MM.1S (cell line): ENCODE measurements at places on chromosomes 11 and 22.

- H3K27me3 ChIP-seq = peaks cover 17% of the 10 kb centered on the region
- no peak for DNase-seq
- H3K4me3 ChIP-seq = no peak within 1 kb of the TSS
Observed at GRCh38 chr11:1946812-1947484, at the start of gene MRPL23. Gene MRPL23 (plus strand): TSS chr11:1947332. CDS start chr11:1947363, 31 bp downstream.

- DNase-seq = peak; percentile 71
- no peak overlapping the region for H3K27ac ChIP-seq
- H3K27me3 ChIP-seq = peaks cover 6% of the 10 kb centered on the region; the same call in 1 of the 2 replicates
- no peak overlapping the region for H3K4me3 ChIP-seq
- peaks cover 13% of the 10 kb centered on the region for H3K4me1 ChIP-seq
Observed at GRCh38 chr11:67382276-67383136, 9.1 kb upstream of the CLCF1 start.

DNA sequence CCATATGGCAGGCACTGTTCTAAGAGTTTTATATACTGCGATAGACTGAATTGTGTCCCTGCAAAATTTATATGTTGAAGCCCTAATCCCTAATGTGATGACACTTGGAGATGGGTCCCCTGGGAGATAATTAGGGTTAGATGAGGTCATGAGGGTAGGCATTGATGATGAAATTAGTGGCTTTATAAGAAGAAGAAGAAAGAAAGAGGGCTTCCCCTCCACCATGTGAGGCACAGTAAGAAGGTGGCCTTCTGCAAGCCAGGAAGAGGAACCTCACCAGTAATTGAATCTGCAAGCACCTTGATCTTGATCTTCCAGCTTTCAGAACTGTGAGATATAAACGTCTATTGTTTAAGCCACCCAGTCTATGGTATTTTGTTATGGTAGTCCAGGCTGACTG lies 46.6 kb upstream of the TENM4 start:
- no peaks in the 10 kb centered on the region for H3K27me3 ChIP-seq
- H3K4me3 ChIP-seq = no peak overlapping the region
- peaks cover 34% of the 10 kb centered on the region for H3K4me1 ChIP-seq
- no peaks in the 10 kb centered on the region for H3K36me3 ChIP-seq
- DNase-seq = no peak

DNA sequence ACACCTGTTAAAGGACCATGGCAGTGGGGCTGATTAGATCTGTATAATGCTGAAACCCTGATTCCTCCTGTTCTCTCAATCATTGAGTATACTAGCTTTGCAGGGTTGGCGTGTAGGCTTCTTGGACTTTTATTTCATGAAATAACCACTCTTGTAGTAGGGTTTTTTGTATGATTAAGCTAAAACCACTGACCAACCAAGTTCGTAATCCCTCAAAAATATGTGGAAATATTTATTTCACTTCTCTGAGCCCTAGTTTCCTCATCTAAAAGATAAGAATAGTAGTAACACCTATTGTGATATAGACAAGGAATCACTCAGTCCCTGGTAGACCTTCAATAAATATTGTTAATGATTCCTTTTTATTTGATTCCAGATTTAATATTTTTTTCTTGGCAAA lies 4.2 kb downstream of the API5 start:
- H3K4me3 ChIP-seq = no peak overlapping the region
- H3K4me1 ChIP-seq = peaks cover 33% of the 10 kb centered on the region
- no peak overlapping the region for H3K27ac ChIP-seq
- no peaks in the 10 kb centered on the region for H3K27me3 ChIP-seq
- no peak for DNase-seq

GRCh38 chr11:64031001-64031400 lies 4.7 kb upstream of the FLRT1 start:
- DNase-seq = no peak
- H3K36me3 ChIP-seq = no peaks in the 10 kb centered on the region
- no peak overlapping the region for H3K27ac ChIP-seq
- peaks cover 9% of the 10 kb centered on the region for H3K27me3 ChIP-seq
- H3K4me3 ChIP-seq = no peak overlapping the region

DNA sequence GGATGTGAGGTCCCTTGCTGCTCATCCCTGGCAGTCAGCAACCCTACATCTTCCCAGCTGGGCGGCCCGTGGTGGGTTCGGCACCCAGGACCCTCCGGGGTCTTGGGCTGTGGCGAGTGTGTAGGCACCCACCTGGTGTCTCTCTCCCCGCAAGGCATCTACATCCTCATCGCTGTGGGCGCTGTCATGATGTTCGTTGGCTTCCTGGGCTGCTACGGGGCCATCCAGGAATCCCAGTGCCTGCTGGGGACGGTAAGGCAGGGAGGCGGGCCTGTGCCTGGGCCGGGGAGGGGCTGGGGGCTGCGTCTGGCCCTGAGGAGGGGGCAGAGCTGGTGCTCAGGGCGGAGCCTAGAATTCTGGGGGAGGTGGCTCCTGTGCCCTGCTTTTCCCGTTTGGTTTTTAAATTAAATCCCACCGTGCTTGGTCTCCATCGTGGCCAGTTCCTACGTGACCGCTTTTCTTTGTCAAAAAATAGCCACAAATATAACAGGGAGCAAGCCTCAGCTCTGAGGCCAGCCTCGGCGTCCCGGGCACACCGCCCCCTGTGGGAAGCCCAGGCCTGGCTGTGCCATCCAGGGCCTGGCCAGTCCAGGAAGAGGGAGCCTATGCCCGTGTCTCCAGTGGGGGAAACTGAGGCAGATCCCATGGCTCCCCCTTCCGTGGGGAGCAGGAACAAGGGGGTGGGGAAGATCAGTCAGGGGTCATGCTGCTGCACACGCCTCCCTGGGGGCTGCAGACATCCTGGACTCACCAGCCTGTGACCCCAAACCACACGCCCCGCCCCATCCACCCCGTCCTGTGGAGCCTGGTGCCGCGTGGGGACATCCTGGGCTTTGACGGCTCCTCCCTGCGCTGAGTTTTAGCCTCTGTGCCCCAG lies 6.4 kb upstream of the TSSC4 start:
- no peak for DNase-seq
- no peak overlapping the region for H3K4me3 ChIP-seq
- no peaks in the 10 kb centered on the region for H3K36me3 ChIP-seq
- H3K4me1 ChIP-seq = 0 out of 2 replicates have a peak, but pooled peaks cover 2% of the 10 kb centered on the region
- H3K27me3 ChIP-seq = peaks cover 23% of the 10 kb centered on the region

DNA sequence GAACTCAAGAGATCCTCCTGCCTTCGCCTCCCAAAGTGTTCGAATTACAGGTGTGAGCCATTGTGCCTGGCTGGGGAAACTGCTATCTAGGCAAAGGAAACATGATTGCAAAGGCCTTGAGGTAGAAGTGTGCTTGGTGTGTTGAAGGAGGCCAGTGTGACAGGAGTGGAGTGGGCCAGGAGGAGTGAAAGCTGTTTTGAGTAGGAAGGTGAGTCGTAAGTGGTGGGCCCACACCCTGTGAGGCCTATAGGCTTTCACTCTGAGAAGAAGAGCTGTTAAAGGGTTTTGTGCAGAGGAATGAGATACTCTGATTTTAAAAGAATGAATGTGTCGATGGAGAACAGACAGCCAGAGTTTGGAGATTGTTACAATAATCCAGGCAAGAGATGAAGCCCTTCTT lies 43.4 kb downstream of the WEE1 start:
- no peak overlapping the region for H3K4me3 ChIP-seq
- H3K27me3 ChIP-seq = no peaks in the 10 kb centered on the region
- H3K27ac ChIP-seq = no peak overlapping the region

DNA sequence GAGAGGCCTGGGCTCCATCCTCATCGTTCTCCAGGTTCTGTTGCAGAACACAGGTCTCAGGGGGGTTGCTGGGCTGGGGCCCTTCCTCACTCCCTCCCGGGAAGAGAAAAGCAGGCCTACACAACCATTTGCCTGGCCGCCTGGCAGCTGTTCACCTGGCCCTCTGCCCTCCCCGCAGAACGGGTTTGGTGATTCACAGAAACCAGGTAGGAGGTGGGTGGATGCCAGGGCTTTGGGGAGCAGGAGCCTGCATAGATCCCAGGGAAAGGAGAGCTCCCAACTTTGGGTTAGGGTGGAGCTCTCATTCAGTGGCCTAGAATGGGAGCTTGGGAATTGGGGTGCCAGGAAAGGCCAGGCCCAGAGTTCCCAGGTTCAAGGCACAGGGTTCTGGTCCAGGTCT lies 995 bp downstream of the TMEM134 start:
- H3K27me3 ChIP-seq = no peaks in the 10 kb centered on the region; the same call in 1 of the 2 replicates
- H3K4me1 ChIP-seq = peaks cover 12% of the 10 kb centered on the region
- H3K27ac ChIP-seq = no peak overlapping the region
- no peak for DNase-seq
- H3K36me3 ChIP-seq = no peaks in the 10 kb centered on the region
- peak overlapping the region; percentile 90 for H3K4me3 ChIP-seq

DNA sequence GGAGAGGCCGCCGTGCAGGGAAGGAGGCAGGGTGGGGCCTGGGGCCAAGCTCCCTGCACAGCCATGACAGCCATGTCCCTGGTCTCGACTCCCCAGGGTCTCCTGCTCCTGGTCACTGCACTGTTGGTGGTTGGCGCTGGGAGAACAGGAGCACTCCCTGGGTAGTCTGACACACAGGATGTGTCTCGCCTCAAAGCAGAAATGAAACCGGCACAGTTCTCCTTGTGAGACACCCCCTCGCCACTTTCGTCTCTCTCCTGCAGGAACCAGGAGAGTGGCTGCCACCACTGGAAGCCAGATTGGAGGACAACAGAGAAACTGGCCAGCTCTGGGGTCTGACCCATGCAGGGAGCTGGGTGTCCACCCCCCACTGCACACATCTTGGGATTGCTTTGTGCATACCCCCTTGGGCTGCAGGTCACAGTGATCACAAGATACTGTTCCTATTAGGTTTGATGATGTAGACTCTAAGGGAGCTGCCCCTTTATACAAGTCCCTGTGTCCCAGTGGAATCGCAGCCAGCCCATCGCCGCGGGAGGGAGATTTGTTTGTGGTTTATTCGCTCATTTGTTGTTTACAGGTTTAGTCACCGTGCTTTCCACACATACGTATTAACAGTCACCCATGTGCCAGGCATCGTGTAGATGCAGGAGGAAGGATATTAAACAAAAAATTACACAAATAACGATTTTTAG lies 27.0 kb upstream of the YWHAH start:
- H3K27me3 ChIP-seq = no peaks in the 10 kb centered on the region
- no peak for DNase-seq
- H3K27ac ChIP-seq = no peak overlapping the region
- H3K4me3 ChIP-seq = peak overlapping the region; percentile 16; the same call in 1 of the 2 replicates
- peaks cover 10% of the 10 kb centered on the region; the same call in 1 of the 2 replicates for H3K4me1 ChIP-seq

GRCh38 chr11:132357811-132358572 lies 987.6 kb downstream of the NTM start:
- H3K4me1 ChIP-seq = peaks cover 59% of the 10 kb centered on the region
- no peaks in the 10 kb centered on the region for H3K27me3 ChIP-seq
- H3K4me3 ChIP-seq = peak overlapping the region; percentile 44
- H3K36me3 ChIP-seq = no peaks in the 10 kb centered on the region
- DNase-seq = peak; percentile 95

DNA sequence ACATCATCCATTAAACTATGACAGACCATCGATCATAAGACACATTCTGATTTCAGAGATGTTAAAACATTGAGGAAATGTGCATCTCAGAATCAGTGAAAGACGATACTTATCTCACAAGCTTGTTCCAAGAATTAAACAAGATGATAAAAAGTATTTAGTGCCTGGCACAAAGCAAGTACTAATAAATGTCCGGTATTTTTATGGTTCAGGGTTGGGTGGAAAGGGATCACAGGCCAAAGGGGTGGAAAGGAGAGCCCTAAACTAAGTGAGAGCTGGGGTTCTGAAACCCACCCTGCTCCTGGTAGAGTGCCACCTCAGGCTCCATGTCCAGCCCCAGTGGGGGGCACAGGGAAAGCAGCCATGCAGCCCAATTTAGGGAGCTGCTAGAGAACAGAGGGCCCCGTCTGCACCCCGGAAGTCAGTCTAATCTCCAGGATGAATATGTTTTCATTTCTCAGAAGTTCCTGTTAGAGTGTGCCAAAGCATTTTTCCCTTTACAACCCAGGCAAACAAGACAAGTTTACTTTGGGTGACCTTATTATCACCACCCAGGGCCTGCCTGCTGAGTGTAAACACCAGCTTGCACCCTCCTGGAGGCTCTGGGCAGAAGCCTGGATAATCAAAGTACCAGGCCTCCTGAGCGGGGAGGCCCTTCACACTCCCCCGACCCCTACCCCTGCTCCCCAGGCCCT lies 3.8 kb upstream of the CREB3L1 start:
- DNase-seq = no peak
- H3K27me3 ChIP-seq = peaks cover 15% of the 10 kb centered on the region
- no peak overlapping the region for H3K27ac ChIP-seq
- no peaks in the 10 kb centered on the region for H3K4me1 ChIP-seq

DNA sequence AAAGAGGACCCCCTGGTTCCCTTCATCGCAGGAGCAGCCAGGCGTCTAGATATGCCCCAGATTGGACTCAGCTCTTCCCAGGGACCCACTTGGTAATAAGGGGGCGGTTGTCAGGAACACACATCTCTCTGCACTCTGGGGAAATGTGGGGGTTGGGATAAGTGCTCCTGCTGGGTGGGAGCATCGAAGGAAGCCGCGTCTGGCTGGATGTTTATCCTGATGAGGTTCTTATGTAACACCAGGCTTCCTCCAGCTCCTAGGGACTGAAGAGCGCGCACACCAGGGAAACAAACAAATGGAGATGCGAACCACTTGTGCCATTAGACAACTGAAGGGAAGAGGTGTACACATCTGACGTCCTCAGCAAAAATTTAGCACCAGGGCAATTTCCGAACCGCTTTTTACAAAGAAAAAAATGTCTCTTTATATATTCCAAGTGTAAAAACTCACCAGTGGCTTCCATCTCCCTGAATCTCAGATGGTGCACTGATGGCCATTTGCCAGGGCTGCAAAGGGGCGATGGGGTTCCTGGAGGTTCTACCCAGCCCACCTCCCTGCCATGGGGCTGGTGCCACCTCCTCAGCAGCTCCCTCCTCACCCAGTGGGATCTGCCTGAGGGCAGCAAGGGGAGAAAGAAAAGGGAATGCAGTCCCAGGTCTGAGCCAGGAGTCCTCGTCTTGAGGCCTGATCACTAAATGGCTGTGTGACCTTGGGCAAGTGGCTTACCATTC lies 89.4 kb downstream of the PKNOX2 start:
- no peak for DNase-seq
- H3K4me3 ChIP-seq = no peak overlapping the region
- no peak overlapping the region for H3K27ac ChIP-seq
- no peaks in the 10 kb centered on the region for H3K27me3 ChIP-seq
- no peaks in the 10 kb centered on the region for H3K36me3 ChIP-seq
- no peaks in the 10 kb centered on the region for H3K4me1 ChIP-seq

DNA sequence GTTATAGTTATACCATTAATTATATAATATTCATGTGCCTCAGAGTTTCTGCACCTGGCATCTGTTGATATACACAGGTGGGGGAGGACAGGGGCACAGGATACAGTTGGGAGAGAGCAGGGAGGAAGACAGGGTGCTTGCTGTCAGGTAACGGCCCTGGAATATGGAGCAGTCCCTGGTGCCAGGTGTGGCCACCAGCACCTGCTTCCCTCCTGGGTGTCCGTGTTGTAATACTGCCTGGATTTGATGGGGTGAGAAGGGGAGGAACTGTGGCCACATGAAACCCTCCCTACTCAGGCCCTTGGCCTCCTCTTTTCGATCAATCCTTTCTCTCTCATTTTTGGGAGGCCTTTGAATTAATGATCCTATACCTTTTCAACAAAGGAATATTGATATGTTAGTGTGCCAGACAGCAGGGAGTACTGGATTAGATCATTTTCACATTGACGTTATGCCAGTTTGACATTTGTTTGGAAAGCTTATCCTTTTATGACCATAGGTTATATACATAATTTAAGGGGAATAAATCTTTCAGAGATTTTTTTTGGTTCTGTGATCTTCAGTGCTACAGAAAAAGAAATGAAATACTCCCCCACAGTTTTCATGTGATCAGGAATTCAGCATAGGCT lies 88.6 kb downstream of the TEAD1 start:
- DNase-seq = no peak
- no peaks in the 10 kb centered on the region for H3K4me1 ChIP-seq
- H3K36me3 ChIP-seq = no peaks in the 10 kb centered on the region

- no peak overlapping the region for H3K4me3 ChIP-seq
- no peak for DNase-seq
- H3K4me1 ChIP-seq = no peaks in the 10 kb centered on the region
- no peak overlapping the region for H3K27ac ChIP-seq
Observed at GRCh38 chr11:133107136-133107535, 425.2 kb downstream of the OPCML start.
